ENCODE measurements at places on chromosomes 2 and 18. TPM values are rescaled to one million over a fixed set of nuclear protein-coding genes. Genes with fewer than 3 reads are reported as not detected.

CCDC121 gene
- total RNA-seq = 0.54 TPM

FAM237A gene
- total RNA-seq = not detected

RAB12 gene
- 20.2 TPM for total RNA-seq

GRCh38 chr2:20676353-20677215, 9.6 kb downstream of the GDF7 start:
- DNase-seq = no peak

DNA sequence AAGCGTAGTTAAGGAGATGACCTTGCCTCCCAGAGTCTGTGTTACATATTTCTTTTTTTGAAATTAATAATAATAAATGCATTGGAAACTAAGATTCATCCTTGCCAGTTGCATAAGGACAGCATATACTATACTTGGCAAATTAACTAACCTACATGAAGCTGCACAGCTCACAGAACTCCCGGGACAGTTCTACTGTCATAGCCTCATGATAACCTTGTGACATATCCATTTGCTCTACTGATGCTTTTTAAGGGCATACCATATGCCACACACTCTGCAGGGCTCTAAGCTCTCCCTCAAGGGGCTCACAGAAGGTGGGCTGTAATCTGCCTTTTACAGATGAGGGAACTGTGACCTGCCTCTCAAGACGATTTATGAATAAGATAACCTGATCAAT, 3.8 kb downstream of the ITGB1BP1 start:
- no peak for DNase-seq

DNA sequence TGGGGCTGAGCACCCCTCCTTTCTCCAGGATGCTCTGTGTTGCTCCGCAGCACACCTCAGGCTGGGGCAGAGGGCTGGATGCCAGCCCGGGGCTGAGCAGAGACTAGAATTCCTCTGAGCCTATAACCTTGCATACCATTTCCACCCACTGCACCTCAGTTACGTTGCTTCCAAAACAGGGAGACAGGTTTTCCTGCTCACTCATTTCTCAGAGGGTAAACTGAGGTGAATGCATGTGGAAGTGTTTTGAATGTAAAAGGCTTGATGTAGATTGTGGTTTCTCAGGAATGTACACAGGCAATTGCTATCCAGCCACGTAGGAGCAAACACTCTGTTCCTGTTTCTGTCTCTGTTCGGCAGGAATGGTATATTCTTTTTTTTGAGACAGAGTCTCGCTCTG, 45.3 kb downstream of the EDAR start:
- no peak for DNase-seq

- no peak for DNase-seq
Observed at GRCh38 chr2:32810909-32811495, 135.8 kb upstream of the LTBP1 start.

- no peak for DNase-seq
Observed at GRCh38 chr2:174656676-174657176, 59.1 kb upstream of the WIPF1 start.

GRCh38 chr18:32661486-32662299, 111.1 kb downstream of the KLHL14 start:
- no peak for DNase-seq

DNA sequence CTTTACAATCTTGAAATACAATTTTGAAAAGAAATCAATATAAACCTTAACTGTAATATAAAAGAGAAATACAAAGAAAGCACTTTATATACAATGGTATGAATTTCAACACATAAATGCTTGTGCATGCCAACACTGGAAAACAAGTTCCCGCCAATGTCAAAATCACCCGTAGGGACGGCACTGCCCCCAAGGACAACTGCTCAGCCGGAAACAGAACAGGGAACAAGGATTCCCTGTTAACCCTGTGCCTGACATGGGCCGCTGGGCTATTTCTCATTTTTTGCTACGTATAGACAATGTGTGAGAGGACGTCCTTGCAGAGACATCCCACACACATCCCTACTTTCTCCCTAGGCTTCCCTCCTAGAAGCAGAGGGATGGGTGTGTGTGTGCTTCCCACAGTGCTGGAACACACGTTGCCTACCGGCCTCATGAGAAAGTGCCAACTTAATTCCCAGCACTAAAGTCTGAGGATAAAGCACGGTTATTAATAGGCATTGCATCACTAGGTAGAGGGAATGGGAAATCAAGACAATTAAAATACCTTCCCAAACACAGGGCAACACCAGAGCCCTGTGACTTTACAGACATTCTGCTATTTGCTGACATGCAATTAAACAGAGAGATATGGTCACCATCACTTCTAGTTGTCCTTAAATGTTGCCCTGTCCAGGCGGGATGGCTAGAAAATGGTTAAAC, 14.4 kb downstream of the AFG3L2 start:
- no peak for DNase-seq

DNA sequence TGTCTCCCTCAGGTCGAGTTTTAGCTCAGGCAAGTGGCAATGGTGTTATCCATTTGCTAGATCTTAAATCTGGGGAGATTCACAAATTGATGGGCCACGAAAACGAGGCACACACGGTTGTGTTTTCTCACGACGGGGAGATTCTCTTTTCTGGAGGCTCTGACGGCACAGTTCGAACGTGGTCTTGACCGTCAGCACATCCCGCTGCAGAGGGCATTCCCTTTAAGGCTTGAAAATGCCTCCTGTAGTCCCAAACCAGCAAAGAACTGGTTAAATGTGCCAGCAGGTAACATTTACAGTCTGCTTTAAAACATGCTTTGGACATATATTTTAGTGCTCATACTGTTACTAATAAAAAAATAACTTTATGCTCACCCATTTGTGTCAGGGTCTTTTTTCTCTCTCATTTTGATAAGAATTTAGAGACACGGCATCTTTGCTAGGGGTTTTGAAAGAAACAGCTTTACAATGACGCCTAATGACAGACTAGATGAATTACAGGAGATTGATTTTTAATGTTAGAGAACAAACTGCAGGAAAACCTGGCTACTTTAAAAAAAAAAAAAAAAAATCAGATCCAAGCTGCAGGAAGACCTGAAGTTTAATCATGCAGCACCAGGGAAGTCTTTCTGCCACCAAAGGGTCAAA, 602 bp upstream of the VWC2L start:
- DNase-seq = no peak
